ENCODE measurements at places on chromosomes 7 and 10.
A peak's percentile ranks its signal among the peaks of the same experiment; 100 is the strongest.

GRCh38 chr10:22618078-22618785 lies 96.1 kb downstream of the PIP4K2A start:
- DNase-seq: no peak

- DNase-seq: no peak
These were observed 186.5 kb upstream of the TMEM72 start for GRCh38 chr10:44724415-44725174.

- DNase-seq: peak; percentile 87
These were observed 5.9 kb downstream of the TSPAN33 start for GRCh38 chr7:129150199-129150996.

GRCh38 chr7:16755397-16755796 lies 1.8 kb downstream of the TSPAN13 start:
- DNase-seq: no peak

GRCh38 chr7:142811154-142811737 lies 40.5 kb downstream of the PRSS2 start:
- peak; percentile 70 for DNase-seq

- DNase-seq: no peak
These were observed 27.9 kb upstream of the WNT16 start for GRCh38 chr7:121300685-121301420.

- no peak for DNase-seq
These were observed 5.1 kb upstream of the DMBT1 start for GRCh38 chr10:122555442-122555841.

DNA sequence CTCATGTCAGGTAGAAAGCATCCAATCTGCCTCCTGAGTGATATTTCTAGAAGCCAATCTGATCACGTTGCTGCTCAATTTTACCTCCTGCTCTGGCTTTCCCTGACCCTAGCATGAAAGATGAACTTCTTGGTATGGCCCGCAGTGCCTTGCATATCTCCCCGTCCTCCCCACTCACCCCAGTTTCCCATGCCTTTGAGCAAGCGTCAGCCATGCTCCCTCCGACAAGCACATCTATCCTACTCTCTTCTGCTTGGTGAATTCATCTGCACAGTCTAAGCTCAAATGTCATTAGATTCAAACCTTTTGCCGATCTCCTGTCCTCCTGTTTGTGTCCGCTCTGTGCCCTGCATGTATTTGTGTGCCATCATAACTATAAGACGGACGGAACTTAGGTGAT lies 6.2 kb upstream of the TBXAS1 start:
- DNase-seq: no peak

GRCh38 chr7:150377196-150377595 lies 1.9 kb upstream of the ZNF775 start:
- no peak for DNase-seq

- DNase-seq: no peak
These were observed 60.5 kb downstream of the KIAA1217 start for GRCh38 chr10:24269476-24269875.

GRCh38 chr7:69781412-69781846 lies 183.2 kb downstream of the AUTS2 start:
- no peak for DNase-seq

- DNase-seq: no peak
These were observed 96.6 kb downstream of the PTPRE start for GRCh38 chr10:128003521-128003920.

- peak; percentile 26 for DNase-seq
These were observed 51.4 kb upstream of the SCIN start for GRCh38 chr7:12518920-12519681.

DNA sequence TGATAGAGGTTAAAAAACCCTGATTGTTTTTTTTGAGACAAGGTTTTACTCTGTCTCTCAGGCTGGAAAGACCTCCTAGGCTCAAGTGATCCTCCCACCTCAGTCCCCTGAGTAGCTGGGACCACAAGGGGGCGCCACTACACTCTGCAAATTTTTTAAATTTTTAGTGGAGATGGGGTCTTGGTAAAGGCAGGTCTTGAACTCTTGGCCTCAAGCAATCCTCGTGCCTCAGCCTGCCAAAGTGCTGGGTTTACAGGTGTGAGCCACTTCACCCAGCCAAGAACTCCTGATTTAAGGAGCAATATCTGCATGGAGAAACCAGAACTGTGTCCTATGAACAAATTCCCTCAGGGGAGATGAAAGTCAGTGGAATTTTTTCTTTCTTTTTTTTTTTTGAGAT lies 7.3 kb upstream of the KLHDC10 start:
- peak; percentile 90 for DNase-seq

DNA sequence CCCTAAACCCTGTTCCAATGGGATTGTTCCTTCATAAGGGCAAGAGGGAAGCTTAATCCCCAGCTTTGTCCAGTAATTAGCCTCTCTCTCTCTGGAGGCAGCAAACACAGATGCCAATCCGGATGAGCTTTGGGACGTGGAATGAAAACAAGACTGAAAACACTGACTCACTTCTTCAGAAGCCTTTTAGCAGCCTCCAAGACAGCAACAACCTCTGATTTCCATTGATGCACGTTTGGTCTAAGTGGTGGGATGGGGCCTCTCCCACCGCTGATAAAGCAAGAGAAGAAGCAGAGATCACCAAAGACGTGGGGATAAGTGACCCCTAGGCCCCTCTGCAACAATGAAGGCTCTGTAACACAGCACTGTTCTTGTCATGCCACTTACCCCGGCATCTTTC lies 5.8 kb upstream of the GFRA1 start:
- no peak for DNase-seq

DNA sequence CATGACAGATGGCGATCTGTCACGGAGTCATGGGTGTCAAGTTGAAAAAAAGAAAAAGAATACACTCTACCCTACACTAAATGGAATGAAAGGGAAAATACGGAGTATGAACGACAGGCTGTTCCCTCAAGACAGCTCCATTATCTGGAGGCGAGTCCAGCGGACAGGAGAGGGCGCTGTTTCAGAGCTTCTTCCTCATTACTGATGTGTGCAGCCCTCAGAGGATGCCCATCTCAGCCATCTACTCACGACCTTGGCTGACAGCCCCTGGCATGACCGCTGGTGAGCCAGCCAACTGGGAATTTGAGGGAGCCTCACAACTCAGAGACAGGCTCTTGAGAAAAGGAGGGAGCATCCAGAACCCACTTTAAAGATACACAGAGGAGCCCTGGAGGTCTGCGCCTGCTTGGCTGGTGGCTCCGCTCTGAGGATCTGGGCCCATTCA lies 49.6 kb upstream of the SMNDC1 start:
- DNase-seq: peak; percentile 75

DNA sequence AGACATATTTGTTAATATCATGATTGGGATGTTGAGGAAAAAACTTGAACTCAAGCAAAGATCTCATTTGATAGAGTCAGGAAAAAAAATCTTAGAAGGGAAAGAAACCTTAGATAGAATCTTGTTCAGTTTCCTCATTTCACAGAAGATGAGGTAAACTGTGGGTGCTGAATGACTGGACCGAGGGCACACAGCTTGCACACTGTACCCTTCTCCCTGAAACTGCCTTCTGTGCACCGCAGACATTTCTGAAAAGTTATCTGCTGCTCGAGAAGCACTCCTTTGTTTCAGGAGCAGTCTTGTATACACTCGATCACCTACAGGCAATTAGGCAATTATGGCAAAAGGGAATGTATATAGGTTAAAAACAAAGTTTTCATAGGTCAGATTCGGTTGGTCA lies 167.4 kb downstream of the SKAP2 start:
- DNase-seq: no peak

DNA sequence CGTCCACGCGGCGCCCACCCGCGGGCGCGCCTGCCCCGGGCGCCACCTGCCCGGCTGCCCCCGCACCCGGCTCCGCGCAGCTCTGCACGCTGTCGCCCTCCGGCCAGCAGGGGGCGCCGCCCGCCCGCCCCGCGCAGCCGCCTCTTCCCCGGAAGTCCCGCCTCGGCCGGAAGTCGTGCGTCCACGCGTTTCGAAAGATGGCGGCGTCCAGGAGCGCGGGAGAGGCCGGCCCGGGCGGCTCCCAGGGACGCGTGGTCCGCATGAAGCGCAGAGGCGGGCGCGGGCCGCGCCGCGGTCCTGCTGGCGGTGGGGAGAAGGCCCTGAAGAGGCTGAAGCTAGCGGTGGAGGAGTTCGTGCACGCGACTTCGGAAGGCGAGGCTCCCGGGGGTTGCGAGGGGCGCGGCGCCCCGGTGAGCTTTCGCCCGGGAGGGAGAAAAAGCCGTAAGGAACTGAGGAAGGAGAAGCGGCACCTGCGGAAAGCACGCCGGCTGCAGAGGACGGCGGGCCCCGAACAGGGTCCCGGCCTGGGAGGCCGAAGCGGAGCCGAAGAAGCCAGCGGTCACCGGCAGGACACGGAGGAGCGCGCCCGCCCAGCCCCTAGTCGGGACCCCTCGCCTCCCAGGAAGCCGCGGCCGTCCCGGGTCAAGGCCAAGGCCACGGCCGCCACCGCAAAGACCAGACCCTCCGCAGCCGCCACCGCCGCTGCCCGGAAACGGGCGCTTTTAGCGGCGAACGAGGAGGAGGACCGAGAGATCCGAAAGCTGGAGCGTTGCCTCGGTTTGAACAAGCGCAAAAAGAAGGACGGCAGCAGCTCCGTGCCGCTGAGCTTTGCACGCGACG lies at the start of gene NOM1:
NOM1 (plus strand) TSS at position 172 of the 840 bp plus-strand sequence; CDS start at position 198, 26 bp downstream.
- DNase-seq: peak; percentile 97

- peak; percentile 77 for DNase-seq
These were observed 3.7 kb downstream of the RGS10 start for GRCh38 chr10:119538632-119539358.

DNA sequence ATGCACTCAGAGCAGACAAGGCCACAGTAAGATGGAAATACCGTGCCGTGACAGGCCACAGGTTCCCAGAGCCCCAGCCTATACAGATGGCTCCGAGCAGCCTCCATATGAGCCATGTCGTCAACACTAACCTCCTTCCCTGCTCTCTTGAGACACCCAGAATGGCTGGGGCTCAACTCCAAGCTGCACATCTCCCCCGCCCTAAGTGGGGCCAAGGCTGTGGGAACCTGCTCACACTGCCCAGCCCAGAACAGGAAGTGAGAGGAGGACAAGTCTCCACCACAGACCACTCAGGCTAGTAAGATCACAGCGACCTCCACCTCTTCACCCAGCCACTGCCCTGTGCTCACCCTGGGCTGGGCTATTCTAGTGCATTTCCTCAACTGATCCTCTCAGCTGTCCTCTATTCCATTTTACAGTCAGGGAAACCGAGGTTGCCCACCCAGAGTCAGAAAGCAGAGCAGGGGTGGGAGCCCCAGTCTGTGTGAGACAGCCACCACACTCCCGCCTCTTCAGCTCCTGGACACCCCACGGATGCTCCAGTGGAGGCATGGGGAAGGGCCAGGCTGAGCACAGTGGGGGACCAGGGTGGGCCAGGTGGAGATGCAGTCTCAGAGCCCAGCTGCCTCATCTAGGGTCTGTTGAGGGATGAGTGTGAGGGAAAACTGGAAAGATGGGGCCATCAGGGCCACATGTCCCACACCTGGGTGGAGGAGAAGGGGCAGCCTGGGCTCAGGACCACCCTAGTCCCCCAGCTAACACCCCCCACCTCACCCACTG lies 11.6 kb downstream of the GRID1 start:
- no peak for DNase-seq

GRCh38 chr7:136859803-136860202 lies 8.6 kb upstream of the CHRM2 start:
- no peak for DNase-seq

- no peak for DNase-seq
These were observed 46.9 kb upstream of the ORC5 start for GRCh38 chr7:104254696-104255095.

DNA sequence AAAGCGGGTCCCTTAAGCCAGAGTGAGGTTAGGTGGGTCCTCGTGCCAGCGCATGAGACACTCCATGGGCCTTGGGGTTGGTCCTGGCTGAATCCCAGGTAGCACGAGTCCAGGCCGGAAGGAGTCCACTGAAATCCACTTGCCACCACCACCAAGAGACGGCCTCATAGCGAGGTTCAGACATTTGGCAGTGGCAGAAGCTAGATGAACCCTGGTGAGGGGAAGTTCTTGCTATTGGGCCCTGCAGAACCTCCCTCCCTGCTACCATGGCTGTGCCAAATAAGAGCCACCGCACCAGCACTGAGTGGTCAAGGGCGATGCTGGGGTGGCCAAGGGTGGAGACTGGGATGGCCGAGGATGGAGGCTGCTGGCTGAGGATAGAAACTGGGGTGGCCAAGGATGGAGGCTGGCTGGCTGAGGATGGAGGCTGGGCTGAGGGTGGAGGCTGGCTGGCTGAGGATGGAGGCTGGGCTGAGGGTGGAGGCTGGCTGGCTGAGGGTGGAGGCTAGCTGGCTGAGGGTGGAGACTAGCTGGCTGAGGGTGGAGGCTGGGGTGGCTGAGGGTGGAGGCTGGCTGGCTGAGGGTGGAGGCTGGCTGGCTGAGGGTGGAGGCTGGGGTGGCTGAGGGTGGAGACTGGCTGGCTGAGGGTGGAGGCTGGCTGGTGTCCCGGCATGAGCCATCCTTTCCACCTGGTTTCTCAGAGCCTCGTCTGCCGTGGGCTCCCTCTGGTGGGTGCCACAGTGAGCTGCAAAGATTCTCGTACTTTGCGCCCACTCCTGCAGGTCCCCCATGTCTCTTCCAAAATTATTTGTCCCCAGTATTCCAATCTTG lies 88.2 kb downstream of the ELFN1 start:
- DNase-seq: peak; percentile 46

- no peak for DNase-seq
These were observed 35.8 kb upstream of the DNMBP start for GRCh38 chr10:100045592-100045991.

- DNase-seq: no peak
These were observed 96.9 kb downstream of the OSBPL3 start for GRCh38 chr7:24882989-24883621.

- DNase-seq: no peak
These were observed 61.6 kb downstream of the DENND11 start for GRCh38 chr7:141640239-141640840.

DNA sequence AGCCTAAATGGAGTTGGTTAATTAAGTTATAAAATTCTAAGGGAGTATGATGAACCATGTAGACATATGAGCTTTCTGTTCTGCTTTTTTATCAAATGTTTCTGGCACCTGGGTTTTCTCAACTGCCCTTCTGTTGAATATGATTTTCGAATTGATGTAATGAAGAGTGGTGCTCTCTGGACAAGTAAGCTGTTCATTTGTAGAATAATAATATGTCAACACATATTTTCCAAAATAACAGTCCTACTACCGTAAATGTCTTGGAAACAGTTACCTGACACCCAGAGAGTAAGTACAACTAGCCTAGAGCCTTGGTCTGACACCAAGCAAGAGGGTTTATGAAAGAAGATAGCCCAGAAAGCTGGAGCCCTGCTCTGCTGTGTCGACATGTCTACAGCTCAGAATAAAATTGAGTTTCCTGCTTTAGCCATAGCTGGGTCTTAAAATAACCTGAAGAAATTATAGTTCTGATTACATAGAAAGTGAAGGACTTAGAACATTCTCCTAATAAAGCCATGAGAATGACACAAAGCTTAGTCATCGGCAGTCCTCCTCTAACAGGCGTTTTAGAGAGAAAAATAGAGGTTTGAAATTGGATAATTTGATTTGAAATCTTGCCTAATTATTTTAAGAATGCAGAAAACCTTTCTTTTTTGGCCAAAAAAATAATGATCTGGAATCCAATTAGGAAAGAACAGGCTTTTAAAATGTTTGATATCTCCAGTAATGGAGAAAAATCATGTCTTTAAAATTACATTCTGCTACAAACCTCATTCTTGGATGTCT lies 25.1 kb downstream of the HDAC9 start:
- DNase-seq: no peak

- peak; percentile 96 for DNase-seq
These were observed at the start of gene HTR5A for GRCh38 chr7:155069992-155070751. TSS of gene HTR5A (plus strand) at chr7:155070324. CDS start at chr7:155070900, 576 bp downstream.
